ENCODE measurements at places on chromosomes 4 and X.

DNA sequence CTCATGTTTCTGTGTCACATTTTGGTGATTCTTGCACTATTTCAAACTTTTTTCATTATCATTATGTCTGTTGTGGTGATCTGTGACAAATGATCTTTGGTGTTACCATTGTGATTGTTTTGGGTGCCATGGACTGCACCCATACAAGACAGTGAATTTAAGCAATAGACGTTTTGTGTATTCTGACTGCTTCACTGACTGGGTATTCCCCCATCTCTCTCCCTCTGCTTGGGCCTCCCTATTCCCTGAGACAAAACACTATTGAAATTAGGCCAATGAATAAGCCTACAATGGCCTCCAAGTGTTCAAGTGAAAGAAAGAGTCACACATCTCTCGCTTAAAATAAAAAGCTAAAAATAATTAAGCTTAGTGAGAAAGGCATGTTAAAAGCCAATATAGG, 60.2 kb downstream of the BANK1 start:
- DNase-seq: no peak

GRCh38 chrX:154317391-154317995, 21.9 kb downstream of the TKTL1 start:
- no peak for DNase-seq

GRCh38 chrX:146602246-146602645, 207.3 kb upstream of the CXorf51B start:
- no peak for DNase-seq

- no peak for DNase-seq
Observed at GRCh38 chr4:41542526-41543275, 4.7 kb downstream of the LIMCH1 start.

GRCh38 chrX:72399816-72400215, 94.1 kb upstream of the CITED1 start:
- DNase-seq: no peak

DNA sequence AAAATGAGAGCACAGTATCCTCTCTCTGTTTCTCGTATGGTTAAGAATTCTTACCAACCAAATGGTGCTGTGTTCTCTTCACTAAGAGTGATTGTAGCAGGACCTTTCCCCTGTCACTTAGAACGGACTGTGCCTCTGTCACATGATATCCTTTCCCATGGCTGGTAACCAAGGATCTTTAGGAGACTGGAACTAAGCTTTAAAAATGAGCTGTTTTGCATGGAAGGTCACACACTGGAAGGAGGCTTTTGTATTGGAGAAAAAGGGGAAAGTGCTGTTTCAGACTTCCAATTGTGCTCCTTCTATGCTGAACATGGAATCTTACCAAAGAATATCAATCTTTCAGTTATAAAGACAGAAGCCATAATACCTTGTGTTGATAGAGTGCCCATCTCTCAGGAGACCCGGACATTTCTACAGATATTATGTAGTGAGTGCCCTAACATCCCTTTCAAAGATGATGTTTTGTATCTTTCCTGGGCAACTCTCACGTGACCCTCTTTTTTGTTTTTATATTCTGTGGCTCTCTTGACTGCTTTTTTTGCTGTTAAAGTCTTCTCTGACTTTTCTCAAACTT, 148.6 kb downstream of the SLC4A4 start:
- no peak for DNase-seq

DNA sequence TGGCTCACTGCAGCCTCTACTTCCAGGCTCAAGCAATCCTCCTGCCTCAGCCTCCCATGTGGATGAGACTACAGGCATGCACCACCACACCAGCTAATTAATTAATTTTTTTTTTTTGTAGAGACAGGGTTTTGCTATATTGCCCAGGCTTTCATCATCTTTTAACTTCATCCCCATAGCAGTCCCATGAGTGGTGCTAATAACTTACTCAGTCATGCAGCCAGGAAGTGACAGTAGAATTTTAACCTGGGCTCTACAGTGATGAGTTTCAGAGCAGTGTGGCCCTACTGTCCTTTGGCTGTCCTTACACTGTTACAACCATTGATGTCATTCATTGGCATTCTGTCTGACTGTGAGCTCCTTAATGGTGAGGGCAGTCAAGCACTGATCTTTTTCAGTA, 3.9 kb upstream of the OCIAD2 start:
- DNase-seq: no peak

DNA sequence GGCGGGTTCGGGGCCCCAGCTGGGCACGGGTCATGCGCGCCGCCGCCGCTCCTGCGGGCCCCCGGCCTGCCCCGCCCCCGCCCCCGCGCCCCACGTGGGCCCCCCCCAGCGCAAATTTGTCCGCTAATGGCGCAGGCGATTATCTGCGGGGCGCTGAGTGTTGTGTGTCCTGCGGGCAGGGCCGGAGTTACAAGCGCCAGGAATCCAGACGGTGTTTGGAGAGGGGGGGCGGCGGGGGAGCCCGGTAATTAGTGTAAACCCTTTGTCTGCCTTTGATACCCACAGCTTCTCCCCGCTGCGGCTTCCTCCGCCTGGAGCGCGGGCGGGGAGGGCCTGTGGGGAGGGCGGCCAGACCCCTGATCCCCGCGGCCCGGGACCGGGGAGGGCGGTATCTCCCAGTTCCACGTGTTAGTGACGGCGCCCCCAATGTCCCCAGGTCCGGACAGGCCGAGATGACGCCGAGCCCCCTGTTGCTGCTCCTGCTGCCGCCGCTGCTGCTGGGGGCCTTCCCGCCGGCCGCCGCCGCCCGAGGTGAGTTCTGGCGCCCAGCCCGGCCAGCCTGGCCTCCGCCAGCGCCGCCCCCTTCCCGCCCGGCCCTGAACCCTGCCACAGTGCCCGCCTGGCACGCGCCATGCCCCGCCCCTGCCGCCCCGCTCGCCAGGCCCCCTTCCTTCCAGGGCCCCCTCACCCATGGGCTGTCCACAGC, 761 bp downstream of the FGFRL1 start:
- peak; percentile 71 for DNase-seq

DNA sequence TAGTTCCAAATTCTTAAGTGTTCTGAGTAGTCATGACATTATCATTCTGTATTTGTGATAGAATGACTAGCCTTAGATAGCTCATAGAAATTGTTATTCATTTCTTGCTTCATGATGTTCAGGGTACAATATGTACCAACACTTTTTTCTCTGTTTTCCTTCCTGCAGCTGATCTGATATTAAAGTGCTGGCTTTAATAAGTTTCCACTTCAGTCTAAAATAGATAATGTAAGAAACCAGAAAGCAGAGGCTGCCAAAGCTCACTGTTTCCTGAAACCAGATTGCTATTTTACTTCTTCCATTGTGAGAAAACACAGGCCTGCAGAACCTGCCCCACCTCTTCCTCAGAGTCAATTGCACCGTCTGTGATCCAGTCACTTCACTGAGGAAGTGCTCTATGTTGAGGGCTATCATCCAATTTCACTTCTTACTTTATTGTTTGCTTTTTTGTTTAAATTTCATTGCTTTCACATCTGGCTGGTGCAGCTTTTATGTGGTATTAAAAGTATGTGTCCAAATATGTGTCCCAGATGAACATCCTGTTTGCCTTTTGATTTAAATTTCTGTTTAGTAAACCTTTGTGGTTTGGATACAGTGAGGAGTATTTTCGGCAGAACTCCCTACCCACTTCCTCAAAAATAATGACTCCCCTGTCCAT, 652.1 kb downstream of the ANKRD50 start:
- peak; percentile 29 for DNase-seq

DNA sequence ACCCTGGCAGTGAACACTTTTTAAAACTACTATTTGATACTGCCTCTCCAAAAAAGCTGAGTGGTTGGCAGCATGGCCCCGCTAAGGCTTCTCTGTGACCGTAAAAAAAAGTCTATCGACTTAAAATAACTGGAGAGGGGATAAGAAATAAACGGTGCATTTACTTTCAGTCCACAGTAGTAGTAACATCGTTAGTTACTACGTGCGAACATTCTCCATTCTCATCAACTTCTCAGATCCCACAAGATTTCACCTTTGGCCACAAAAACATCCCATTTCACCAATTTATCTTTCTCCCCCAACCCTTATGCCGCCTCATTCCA, 524 bp upstream of the EXOSC9 start:
- DNase-seq: no peak

DNA sequence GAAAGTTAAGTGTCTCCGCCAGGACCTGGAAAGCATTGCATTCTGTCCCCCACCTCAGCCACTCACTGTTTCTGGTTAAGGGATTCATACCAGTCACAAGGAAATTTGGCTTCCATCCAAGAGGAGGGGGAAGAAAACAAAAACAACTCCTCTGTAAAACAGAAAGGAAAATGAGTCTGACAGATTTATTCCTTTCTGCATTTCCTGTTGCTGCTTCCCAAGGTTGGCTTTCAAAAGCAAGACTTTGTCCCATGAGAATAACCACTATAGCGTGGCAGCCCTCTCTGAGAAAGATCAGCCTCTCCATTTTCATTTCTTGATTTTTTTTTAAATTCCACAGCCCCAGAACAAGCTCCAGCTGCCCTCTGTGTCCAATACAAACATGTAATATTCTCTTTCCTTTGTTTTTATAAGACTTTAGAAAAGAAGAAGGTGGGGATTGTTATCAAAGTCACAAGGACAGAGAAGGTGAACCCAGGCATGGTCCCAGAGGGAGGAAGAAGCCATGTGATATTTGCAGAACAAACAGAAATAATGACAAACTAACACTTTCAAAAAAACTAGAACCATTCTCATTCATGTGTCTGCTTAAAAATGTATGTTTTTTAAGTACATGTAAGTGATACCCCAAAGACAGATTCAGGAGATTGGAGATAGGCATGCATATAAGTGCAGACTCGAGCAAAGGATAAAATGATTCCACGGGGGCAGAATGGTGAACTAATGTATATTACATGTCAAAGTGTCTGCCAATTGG, 90.7 kb upstream of the DCLK2 start:
- no peak for DNase-seq

DNA sequence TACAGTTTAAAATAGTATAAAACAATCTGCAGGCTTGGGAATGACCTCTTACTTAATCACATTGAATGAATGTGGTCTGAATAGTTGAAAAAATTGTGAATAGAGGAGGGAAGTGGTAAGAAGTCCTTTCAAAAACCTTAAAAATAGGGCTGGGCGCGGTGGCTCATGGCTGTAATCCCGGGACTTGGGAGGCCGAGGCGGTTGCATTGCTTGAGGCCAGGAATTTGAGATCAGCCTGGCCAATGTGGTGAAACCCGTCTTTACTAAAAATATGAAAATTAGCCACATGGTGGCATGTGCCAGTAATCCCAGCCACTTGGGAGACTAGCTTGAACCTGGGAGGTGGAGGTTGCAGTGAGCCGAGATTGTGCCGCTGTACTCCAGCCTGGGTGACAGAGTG, 36.5 kb downstream of the HERC3 start:
- no peak for DNase-seq

- no peak for DNase-seq
Observed at GRCh38 chr4:5888222-5889001, 4.5 kb downstream of the CRMP1 start.

GRCh38 chr4:81650606-81651242, 179.0 kb upstream of the RASGEF1B start:
- DNase-seq: no peak

DNA sequence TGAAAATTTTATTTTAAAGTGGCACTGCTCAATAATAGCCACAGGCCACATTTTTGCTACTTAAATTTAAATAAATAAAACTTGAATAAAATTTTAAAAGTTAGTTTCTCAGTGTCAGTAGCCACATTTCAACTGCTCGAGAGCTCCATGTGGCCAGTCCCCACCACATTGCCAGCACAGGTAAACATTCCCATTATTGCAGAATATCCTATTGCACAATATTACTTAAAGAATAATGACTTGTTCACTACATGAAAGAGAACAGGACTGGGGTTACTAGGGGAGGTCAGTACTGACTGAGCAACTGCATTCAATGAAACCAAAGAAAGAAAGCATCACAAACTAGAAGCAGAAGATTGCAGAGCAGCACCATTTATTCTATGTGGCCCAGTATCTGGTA, 2201.6 kb upstream of the TENM3 start:
- no peak for DNase-seq

DNA sequence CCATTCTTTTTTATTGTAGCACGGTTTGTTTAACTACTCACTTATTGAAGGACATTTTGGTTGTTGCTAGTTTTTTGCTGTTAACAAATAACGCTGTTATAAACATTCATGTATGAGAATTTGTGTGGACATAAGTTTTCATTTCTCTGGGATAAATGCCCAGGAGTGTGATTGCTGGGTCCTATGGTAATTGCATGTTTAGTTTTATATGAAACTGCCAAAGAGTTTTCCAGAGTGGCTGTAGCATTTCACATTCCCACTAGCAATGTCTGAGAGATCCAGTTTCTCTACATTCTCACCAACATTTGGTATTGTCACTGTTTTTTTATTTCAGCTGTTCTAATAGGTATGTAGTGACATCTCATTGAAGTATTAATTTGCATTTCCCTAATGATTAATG, 66.8 kb downstream of the PLAC1 start:
- DNase-seq: no peak

GRCh38 chr4:53693909-53694308, 102.6 kb upstream of the LNX1 start:
- no peak for DNase-seq

DNA sequence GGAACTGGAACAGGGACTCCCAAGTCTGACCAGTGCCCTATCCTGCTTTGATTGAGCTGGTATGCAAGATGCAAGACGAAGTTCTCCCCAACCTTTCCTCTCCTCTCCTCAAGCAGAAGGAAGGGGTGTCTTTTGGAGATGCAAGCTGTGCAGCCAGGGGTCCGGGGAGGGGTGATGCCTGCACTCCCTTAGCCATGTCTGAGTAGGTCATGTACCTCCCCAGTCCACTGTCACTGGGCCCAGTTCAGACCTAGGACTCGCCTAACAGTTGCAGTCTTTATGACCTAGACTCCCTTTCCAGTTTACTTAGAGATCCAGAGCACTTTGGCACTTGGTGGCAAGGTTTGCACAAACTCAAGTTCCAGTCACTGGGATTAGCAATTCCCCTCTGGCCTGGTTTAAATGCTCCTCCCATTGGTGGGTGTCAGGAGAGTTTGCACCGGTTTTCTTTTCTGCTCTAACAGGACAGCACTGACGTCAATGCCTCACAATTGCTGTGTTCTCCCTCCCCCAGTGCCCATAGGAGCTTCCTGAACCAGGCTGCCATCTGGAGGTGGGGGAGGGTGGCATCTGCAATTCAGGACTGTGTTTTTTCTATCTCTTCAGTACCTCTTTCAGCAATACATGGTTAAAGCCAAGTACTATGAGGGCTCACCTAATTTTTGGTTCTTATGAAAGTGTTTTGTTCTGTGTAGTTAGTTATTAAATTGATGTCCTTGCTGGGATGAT, 782.2 kb downstream of the ARAP2 start:
- no peak for DNase-seq
